ENCODE measurements at places on chromosomes 5 and 9.

DNA sequence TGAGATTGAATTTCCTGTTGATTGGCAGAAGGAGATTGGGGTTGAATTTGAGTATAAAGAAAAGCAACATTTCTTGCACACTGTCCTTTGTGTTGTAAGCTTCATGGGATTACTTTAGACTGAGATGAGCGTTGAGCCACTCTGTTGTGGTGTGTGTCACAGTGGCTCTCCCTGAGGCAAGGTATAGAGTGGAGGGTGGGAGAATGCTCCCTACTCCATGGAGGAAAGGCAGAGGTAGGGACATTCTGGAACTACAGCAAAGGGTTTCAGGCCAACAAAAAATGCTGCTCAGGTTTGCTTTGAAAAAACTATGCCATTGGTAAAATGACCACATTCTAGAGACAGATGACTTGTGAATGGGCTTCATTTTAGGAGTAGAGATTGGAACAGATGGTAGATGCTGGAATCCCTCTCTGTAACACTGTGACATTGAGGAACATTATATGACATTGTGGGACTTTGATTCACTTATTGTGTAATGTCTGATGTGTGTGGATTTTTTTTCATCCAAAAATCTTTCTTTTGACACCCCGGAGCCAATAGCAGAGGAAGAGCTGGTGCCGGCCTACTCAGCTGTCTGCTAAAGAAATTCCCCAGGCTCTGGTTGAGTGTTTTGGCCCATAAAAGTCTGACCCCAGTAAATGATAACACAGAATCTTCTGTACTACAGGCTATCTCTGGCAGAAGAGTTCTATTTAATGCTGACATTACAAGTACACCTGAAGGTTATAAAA lies 6.2 kb upstream of the CEP120 start:
- no peak for DNase-seq

DNA sequence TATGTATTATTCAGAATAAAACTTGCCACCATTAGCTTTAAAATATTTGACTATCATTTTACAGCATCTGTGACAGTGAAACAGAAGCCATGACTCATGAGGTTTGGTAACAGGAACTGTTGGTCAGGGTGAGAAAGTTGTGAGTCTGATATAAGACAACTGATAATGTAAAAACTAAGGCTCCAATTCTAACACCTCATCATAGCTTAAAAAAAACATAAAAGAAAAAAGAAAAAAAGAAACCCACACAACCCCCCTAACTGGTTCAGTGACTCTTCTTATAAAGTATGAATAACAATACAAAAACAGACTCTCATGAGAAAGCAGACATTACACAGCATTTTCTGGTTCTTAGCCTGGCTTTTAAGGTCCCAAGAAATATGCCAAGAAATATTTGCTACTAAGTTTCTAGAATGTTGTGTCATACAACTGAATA lies 85.8 kb downstream of the MRPS27 start:
- DNase-seq = no peak

- no peak for DNase-seq
Measured at GRCh38 chr5:173331287-173331686, 3.1 kb upstream of the STC2 start.

- DNase-seq = no peak
Measured at GRCh38 chr9:4541281-4541680, 51.0 kb downstream of the SLC1A1 start.

DNA sequence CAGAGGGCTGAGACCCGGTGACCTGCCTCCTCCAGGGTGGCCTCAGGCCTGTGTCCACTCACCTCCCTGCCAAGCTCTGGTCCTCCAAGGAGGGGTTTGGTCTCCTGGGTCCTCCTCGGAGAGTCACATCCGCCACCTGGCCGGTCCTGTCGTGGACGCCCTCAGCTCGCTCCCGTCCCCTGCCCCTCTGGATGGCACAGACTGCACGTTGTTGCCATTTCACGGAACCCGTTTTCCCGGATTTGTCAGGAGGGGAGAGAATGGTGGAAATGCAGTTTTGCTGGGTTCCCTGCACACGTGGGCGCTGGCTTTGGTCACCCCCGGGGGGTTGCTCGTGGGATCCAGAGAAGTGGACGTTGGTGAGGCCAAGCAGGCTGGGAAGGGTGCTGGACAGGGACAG lies 62.7 kb downstream of the RXRA start:
- DNase-seq = no peak

GRCh38 chr5:107449369-107449768 lies 221.4 kb downstream of the EFNA5 start:
- no peak for DNase-seq

DNA sequence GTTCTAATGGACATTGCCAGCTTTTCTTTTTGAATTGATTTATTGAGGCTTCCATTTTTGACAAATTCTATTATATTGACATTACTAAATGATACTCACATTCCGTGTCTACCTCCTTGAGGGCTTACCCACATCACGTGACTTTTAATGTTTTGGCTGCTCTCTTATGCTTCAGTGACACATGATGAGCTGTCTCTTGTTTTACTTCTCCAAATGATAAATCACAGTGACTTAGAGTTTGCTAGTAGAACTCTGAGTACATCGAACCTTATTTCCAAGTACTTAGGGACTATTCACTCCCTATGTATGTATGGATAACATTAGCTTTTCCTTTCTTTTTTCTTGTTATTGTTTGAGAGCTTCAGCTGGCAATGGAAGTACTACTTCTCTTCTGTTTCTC lies 169.8 kb upstream of the KCNN2 start:
- DNase-seq = no peak

DNA sequence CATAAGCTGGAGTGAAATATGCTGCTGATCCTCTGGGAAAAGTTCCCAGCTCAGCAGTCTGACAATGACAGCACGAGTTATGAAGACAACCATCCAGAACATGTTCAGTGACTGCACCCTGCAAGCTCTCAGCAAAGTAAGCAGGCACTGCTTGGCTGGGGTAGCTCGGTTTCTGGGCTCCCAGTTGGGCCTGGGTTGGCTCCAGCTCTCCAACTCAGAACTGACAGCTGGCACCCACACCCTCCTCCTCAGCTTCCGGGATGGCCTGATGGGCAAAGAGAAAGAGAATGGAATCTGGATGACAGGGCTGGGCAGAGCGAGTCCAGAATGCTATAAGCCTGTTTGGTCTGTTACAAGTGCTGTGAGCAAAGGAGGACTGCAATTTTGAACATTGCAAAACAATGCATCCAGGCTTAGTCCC lies 185.0 kb downstream of the CSNK1G3 start:
- no peak for DNase-seq

- DNase-seq = no peak
Measured at GRCh38 chr5:14438195-14438606, 143.4 kb upstream of the OTULINL start.

DNA sequence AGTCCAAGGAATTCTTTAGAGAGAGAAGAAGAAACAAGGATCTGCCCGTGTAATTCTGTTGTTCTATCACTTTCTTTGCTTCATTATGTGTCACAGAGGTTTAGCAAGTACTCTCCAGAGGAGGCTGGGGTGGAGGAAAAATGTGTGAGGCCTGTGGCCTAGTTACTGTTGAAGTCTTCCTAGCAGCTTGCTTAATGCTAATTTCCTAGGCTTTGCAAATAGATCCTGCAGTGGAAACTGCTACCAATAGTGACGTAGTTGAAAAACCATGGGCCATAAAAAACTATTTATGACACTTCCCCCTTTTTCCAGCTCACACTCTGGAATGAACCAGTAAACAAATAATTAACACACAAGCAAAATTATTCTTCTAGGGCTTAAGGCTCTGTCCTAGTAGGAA lies 27.0 kb upstream of the C9orf72 start:
- DNase-seq = no peak

DNA sequence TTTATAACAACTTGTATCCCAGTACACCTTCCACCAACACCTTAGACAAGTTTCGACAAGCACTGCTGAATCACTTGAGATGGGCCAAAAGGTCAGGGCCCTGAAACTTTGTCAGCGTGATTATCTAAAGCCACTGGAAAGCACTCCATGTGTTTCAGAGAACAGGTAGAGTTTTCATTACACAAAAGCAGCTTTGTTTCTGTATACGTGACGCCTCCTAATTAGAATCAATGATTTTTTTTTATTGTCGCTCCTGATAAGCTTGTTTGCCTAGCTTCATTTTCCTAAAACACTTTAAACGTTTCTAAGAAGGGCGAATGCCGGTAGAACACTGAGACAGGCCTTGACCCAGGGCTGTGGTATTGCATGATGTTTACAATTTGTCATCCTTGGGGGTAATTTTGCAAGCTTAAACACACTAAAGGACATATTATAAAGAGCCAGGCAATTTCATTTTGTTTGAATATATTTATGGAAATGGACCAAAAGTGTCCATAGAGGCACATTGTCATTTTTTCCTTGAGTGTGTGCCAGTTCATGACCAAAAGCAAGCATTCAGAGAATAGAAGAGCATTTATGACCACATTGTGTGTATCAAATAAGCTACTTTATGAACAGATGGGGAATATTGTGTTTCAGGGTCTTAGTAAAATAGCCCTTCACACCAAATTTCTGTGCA lies 193.6 kb downstream of the GLIS3 start:
- DNase-seq = no peak

GRCh38 chr5:93575461-93576414 lies 5.3 kb downstream of the NR2F1-AS1 start:
- DNase-seq = no peak

- no peak for DNase-seq
Measured at GRCh38 chr5:99169309-99169708, 240.5 kb upstream of the CHD1 start.

DNA sequence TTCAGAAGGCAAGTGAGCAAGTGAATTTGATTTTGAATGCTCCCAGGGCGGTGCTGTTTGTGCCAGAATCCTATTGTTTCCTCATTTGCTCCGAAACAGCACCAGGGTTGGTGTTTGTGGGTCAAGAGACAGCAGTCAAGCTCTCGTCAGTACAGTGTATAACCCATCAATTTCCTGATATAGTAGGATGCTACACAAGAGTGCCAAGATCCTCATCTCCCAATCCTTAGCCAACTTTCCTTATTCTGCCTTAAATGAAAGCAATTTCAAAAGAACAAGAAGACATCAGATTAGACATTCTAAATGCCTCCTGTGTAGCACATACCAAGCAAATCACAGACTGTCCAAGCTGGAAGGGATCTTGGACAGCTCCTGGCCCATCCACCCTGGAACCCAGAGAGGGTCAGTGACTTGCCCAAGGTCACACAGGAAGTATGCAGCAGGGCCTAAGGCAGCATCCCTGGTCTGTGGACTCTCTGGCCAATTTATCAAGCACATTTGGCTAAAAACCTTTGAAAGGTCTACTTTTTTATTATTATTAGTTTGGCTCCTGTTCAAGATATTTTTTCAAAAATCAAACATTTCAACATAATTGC lies 4.5 kb downstream of the WHRN start:
- DNase-seq = no peak

- DNase-seq = no peak
Measured at GRCh38 chr5:174418809-174419539, 305.4 kb upstream of the MSX2 start.

GRCh38 chr5:1164696-1165630 lies 36.4 kb upstream of the SLC6A19 start:
- no peak for DNase-seq

DNA sequence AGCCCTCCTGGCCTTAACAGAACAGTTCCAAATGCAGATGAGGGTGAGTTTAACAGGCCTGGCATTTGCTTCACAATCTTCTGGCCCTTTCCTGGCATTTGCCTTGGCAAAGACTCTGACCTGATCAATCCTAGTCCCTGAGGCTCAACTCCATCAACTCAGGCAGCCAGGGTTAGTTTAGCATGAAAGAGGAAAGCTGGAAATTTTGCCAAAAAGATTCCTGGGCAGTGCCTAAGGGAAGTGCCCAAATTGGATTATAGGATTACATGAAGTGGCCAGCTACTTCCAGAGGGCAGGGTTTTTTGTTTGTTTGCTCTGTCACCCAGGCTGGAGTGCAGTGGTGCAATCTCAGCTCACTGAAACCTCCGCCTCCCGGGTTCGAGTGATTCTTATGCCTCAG lies 36.8 kb downstream of the PCDHAC2 start:
- DNase-seq = no peak

DNA sequence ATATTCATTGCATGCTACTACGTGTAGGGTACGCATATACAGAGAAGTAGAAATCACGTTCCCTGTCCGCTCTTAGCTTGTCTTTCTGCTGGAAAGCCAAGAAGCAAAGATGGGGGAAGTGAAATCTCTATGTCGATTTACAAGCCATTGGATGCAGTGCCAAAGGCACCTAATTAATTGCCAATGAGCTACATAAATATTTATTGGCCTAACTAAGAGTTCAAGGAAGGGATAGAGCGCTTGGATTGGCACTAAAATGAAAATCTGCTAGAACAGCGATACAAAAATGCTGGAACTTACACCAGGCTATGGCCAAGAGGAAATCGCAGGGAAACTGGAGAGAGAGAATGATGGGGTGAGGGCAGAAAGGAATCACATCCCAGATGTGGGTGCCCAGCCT lies 10.8 kb downstream of the SMIM23 start:
- no peak for DNase-seq

- DNase-seq = no peak
Measured at GRCh38 chr9:34662526-34663302, at the start of gene CCL27. CCL27 (minus strand) TSS chr9:34662657; CDS start chr9:34662633, 24 bp downstream.

DNA sequence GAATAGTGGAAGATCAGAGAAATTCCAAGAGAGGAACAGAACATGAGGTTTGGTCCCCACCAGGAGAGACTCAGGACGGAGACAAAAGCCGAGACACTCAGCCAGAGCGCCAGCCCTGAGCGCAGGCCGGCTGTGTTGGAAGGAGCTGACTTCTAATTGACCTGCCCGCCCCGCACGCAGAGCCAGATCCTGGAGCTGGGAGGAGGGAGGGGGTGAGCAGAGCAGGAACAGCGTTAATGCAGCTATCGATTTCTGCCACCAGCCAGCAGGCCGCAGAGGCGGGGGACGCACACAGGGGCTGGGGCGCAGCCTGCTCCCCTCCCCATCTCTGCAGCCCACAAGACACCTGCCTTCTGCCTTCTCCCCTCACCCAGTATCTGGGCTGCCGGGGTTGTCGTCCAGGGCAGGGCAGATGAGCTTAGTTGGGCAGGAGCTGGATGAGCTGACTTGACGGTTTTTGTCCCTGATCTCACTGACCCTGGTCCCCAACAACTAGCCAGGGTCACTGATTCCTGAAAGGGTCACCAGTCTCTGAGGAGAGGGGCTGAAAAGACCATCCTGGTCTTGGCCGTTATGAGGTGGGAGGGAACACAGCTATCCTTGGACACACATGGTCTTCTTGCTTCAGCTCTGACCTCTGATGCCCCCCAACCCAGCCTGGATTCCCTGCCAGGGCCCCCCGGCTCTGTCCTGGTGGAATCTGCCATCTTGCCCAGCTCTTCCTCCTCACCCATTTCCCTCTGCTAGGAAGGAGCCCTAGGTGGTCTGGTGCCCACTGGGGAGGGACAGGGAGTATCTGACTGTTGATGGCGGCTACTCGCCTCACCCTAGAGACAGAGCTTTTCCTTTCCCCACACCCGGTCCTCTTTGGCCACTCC lies 29.8 kb downstream of the CXXC5 start:
- no peak for DNase-seq

DNA sequence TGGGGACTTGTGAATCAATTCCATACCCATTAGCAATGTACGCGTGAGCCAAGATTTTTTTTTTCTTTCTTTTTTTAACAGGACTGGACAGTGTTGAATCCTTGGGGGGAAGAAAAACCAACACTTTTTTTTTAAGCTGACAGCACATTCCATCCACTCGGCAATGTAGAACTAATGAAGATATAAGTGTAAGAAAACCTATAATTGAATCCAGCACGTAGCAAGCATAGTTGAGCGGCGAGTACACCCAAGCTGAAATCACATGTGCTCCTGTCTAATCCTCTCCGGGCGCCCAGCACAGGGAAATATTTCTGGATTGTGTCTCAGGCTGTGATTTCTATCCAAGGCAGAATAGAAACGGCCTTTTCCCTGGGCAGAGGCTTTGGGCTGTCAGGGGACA lies 118.2 kb downstream of the BOD1 start:
- DNase-seq = peak; percentile 67

- no peak for DNase-seq
Measured at GRCh38 chr9:36818965-36819870, 214.8 kb downstream of the PAX5 start.

Measured in fibroblast of the conjunctiva (primary cell).